ENCODE measurements at places on chromosomes 1 and 21.

GRCh38 chr21:29018540-29018939 lies 609 bp downstream of the RWDD2B start:
- no peak for DNase-seq

DNA sequence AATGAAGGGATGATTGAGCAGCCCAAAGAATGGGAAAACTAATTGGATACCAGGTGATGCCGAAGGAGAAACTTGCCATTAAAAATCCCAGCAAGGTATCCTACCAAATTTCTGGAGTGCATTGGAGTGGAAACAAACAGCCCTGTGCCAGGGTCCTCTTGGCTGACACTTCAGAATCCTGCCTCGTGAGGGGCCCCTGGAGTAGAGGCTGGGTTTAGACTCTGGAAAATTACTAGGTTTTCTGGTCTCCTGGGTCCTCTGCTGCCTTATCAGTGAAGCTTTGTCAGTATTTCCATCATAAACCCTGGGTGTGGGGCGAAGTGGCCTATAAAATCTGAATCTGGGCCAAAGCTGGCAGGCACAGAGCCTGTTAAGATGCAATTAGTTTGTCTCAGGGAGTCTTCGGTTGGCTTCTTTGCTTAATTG lies 289.2 kb upstream of the USP24 start:
- no peak for DNase-seq

GRCh38 chr1:184851822-184852746 lies 97.4 kb upstream of the EDEM3 start:
- no peak for DNase-seq

DNA sequence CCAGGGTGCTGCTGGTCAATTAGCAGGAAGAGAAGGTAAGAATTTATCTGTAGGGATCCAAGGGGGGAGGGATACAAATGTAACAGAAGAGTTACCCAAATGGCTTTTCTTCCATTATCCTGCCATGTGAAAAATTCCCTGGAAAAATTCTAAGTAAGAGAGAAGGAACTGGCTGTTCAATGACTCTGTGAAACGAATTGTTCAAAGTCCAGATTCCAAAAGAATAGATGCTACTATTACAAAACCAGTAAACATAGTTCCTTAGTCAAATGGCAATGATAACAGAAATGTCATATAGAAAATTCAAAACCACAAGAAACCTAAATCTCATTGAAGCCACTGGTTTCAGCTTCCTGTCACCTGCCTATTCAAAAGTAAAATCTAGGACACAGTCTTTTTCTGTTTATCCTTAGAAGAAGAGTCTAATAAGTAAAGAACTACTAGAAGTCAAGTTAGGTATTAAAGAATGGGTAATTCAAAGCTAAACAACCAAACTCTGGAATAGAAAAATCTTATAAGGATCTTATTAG lies 102.6 kb downstream of the ZNF644 start:
- no peak for DNase-seq

GRCh38 chr21:41961282-41961701 lies 7.5 kb upstream of the C2CD2 start:
- no peak for DNase-seq

GRCh38 chr1:85663382-85663781 lies 44.9 kb downstream of the ZNHIT6 start:
- no peak for DNase-seq

DNA sequence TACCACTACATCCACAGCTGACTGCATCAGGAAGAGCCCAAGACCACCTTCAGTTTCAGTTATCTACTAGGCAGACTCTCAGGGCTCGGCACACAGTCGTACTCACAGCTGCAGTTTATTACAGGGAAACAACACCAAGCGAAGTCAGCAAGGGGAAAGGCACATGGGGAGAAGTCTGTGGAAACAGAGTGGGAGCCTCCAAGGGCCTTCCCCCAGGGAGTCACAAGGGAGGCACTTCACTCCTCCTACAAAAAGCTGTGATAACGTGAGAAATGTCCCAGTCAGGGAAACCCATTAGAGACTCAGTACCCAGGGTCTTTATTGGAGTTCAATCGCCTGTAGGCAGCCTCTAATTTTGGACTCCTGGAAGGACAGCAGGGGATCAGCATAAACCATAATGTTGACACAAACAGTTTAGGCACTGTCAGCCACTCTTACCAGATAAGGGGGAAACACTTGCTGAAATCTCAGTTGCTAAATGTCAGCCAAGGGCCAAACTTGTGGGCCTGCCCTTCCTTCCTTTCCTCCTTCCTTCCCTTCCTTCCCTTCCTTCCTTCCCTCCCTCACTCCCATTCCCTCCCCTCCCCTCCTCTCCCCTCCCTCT lies 444.0 kb downstream of the SMYD3 start:
- no peak for DNase-seq

GRCh38 chr1:26075421-26076144 lies 8.2 kb upstream of the TRIM63 start:
- peak; percentile 95 for DNase-seq

DNA sequence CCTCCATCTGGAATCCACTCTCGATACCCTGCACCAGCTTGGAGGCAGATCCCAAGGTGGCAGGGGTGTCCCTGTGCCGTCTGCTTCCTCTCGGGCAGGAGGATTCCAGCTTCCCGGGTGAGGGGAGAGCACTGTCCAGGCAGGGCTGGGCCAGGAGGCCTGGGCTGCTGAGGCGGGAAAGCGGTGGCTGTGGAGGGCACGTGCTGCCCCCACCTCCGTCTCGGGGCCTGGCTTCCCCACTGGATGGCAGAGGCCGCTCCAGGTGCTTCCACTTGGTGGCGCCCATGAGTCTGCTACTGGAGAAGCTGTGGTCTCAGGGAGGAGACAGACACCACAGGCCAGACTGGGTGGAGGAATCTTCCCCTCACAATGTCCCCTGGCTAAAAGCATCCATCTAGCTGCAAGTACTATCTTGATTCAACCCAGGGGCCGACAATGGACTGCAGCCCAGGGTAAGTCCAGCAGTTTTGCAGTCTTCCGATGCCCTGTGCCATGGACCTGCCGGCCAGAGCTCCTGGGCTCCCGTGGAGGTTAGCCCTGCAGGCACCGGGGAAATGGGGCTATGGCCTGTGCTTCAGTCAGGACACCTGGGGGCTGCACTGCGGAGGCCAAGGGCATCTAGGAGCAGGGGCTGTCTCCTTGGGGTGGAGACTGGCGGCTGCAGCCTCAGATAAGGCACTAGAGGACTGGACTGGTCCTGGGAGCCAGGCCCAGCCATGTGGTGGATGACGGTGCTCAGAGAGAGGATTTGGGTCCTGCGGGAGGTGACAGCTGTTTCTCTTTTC lies 41.3 kb upstream of the EIF4G3 start:
- no peak for DNase-seq

- no peak for DNase-seq
These were observed 10.7 kb upstream of the PTBP2 start for GRCh38 chr1:96710708-96711477.

DNA sequence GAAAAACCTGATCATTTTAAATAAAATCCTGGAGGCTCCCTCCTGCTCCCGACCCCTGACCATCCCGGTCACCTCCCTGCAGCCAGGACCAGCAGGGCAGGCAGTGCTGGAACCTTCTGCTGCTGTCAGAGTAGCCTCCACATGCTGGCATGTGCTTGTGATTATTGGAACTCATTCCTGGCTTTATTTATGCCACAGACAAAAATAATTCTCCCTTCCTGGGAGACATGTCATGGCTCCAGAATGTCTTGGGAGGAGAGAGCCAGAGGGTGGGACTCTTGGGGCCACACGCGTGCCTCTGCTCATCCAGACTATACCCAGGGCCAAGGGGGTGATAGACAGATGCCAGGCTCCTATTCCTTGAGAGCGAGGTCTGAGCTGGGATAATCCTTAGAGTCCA lies 183.6 kb upstream of the RAB4A start:
- DNase-seq, result no peak

- DNase-seq, result no peak
These were observed 50.7 kb upstream of the VTCN1 start for GRCh38 chr1:117261424-117261785.

GRCh38 chr1:58779801-58780382 lies 4.0 kb downstream of the JUN start:
- DNase-seq, result no peak

GRCh38 chr1:100474834-100475233 lies 63.1 kb upstream of the GPR88 start:
- no peak for DNase-seq
